ENCODE measurements at places on chromosomes 11 and 22.

DNA sequence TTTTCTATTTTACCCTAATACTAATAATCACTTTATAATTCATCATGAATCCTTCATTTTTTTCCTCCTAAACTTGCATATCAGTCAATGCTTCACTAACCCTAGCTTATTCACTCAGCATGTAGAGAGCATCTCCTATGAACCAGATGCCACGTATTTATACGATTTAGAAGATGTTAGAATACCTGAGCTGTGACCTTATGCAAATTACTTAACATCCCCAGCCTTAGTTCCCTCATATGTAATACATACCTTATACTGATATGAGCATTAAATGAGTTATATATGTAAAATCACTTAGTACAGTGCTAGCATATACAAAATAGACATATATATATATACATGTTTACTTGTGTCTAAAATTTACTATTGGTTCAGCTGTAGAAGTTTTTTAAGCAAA is 9.0 kb downstream of the FAM76B start:
- no peak for DNase-seq

- DNase-seq: peak; percentile 60
Measured at GRCh38 chr11:304915-305843, 2.4 kb upstream of the IFITM2 start.

- no peak for DNase-seq
Measured at GRCh38 chr22:39625569-39626537, 55.3 kb downstream of the CACNA1I start.

GRCh38 chr11:128234143-128234542 is 353.2 kb downstream of the ETS1 start:
- no peak for DNase-seq

DNA sequence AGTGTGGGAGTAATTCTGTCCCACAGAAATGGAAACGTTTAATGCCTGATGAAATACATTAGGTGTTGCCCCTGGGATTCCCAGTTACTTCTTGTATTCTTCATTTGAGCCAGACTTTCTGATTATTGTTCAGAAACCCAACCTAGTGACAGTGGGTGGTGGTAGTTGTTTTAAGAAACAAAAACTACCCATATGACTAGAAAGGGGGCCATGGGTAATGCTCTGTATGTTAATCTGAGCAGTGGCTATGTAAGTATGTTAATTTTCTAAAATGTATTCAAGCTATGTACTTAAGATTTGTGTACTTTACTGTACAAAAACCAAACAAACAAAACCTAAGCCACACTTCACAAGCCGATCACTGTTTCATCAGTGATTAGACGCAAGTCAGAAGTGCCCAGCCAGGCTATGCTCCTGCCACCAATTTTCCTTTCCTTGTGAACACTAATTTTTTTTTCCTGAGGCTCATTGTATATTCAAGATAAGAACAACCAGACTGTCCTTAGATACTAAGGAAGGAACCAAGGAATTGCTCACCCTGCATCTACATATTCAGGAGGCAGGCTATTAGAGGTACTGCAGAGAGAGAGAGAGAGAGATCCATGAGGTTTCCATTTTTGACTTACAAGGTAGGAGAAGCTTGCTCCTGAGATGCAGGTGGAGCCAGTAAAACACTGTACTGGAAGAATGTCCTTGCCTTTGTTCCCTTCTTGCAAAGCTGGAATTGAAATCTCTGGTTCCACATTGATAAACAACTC is 122.7 kb downstream of the DBX1 start:
- no peak for DNase-seq

- DNase-seq: peak; percentile 50
Measured at GRCh38 chr22:26172389-26172990, 3.2 kb downstream of the SEZ6L start.

Measured in kidney tubule cell (primary cell).